ENCODE measurements at places on chromosomes 12 and 14.

GRCh38 chr12:109127533-109128242 lies 11.3 kb downstream of the ACACB start:
- DNase-seq: no peak

- DNase-seq: no peak
Observed at GRCh38 chr12:92719674-92720073, 16.9 kb downstream of the PLEKHG7 start.

GRCh38 chr12:9786726-9787717 lies 26.3 kb upstream of the CD69 start:
- DNase-seq: no peak

GRCh38 chr12:6603095-6603567 lies 4.0 kb downstream of the CHD4 start:
- DNase-seq: no peak

- peak; percentile 46 for DNase-seq
Observed at GRCh38 chr12:104219361-104219892, 3.8 kb downstream of the TXNRD1 start.

DNA sequence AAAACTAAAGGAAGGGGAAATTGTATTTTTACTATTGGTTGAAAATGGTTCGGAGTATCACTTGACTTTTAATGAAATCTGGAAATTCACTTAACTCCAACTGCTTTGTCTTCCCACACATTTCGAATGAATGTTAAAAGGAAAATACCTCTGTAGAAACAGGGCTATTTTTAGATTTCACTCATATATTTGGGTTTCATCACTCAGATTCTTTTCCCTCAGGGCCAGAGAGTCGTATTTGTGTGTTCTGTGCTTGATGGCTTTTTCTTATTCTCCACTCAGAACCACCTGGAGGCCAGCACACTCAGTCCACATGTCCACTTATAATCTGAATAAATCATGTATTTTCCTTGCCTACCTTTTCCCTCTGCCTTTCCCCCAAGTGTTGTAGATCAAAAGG lies 40.0 kb downstream of the DAAM1 start:
- no peak for DNase-seq

DNA sequence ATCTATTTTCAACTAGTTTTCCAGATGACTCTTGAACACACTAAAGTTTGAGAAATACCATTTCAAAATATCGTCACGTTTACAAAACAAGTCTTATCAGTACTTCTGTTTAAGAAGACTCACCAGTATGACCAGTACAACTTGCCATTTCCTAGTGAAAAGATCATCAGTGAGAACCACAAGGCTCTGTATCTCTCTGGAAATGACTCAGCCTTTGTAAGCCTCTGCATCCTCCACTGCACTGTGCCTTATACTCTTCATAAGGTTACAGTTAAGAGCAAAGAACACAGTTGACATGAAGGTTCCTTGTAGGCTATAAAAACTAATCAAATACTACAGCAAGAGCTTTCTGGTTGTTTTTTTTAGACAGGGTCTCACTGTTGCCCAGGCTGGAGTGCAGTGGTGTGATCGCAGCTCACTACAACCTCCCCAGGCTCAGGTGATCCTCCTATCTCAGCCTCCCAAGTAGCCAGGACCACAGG lies 5.7 kb upstream of the VTI1B start:
- DNase-seq: peak; percentile 89

- no peak for DNase-seq
Observed at GRCh38 chr14:54589076-54589475, 22.1 kb downstream of the SAMD4A start.

DNA sequence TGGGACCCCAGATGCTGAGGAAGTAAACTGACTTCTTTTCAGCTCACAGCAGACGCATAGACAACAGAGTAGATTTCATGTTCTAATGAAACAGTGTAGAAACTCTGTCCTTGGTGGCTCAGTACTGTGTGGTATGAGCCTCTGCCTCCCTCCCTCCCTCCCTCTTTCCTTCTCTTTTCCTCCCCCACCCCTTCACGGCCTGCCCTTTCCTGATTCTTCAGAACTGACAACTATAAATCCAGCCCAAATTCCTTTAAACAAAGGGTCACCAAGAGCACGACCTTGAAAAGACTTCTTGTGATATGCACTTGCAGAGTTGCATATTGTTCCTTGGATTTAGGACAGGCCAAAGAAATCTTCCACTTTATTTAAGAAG lies 164.0 kb downstream of the ETV6 start:
- no peak for DNase-seq
